ENCODE measurements at places on chromosomes 4 and X.
A peak's percentile ranks its signal among the peaks of the same experiment; 100 is the strongest.

DNA sequence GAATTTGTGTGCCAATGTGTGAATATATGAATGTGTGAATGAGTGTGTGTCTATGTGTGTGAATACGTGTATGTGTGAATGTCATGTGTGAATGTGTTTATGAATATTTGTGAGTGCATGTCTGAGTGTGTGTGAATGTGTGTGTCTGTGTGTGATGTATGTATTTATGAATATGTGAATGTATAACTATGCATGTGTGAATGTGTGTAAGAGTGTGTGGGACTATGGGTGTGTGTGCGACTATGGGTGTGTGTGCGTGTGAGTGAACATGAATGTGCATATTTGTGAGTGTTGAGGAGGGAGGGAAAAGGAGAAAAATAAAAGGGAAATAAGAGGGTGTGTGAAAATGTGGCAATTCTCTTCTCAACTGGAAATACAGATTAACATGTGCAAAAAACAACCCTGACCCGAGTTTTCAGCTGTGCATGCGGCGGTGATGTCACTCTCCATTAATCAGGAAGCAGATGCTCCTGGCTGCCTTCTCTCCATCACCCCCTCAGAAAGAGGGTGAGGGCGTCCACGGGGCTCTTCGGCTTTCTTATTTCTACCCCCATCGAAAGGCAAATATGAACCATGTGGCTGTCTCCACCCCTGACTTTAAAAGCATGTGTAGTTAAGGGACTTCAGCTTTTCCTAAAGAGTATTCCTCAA, 219.8 kb downstream of the MAML3 start:
- no peak for DNase-seq

DNA sequence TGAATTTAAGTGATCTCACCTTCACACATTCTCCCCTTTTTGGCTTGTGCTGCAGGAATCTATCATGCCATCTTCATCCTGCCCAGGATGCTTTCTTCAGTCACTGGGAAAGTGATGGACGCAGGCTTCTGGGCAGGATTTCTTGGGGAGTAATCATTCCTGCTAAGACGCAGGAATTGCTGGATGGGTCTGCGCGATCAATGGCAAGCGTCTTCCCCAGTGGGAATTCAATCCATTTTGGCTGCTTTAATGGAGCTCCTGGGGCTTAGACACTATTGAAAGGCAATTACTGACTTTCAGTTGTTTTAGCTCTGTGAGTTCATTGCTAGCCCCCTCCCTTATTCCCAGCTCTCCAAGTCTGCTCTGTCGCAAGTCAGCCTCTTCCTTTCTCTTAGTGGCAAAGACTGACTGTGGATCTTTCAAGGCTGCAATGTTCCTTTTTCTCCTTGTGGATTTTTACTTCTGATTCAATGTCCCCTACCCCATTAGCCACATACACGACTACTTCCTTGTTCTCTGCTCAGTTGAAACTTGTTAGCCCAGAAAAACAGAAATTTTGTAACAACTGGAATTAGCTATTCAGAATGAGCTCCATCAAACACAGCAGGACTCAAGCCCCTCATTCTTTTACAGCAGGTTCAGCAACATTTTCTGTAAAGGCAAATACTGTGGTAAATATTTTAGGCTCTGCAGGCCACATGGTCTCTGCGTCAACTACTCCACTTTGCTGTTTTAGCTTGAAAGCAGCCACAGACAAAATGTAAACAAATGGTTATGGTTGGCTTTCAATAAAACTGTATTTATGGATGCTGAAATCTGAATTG, 154.9 kb downstream of the ASB9 start:
- no peak for DNase-seq

GRCh38 chrX:11462648-11463047, 169.4 kb downstream of the AMELX start:
- peak; percentile 3 for DNase-seq

DNA sequence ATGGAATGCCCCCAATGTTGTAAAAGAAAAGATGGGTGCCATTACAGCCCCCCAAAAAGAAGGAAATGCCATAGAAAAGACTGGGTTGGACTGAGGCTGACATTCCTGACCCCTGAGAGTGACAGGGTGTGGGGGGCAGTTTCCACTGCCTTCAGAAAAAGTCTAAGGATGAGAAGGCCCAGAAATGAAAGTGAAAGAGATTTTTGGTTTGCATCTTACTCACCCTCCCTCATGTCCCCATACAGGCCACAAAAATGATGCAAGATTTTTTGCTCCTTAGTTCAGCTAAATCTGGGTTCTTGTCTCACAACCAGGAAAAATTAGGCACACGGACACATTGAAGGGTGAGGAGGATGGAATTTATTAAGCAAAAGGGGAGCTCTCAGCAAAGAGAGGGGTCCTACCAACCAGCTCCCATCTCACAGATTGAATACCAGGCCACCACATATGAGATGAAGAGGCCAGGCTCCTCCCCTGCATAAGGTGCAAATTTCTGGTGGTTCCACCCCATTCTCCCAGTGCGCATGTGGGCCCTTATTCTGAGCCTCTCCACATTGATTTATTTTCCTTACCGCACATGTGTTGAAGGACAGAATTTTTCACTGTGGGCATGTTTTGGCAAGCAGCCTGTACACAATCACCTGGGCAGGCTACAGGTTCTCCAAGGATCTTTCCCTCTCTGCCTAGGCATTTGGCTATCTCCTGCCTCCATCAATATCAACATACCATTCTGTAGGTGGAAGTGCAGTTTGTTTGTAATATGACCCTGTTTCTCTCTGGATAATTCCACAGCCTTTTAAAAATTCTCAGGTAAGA, 18.8 kb downstream of the PPP4R3C start:
- no peak for DNase-seq

DNA sequence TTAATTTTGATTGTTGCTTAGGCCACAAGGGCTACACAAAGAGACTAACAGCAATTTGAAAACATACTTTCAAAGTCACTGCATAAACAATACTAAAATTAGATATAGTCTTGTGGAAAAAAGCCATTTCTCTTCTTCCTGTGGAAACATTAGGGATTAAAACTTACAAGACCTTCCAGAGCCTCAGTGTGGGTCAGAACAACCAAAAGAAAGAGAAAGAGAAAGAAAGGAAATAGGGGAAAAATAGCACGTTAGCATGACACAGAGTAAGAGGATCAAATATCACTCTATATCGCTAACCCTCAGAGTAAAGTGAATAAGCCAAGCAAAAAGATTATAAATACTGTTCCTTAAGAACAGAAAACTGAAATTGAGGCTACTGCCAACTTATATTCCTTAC, 127.8 kb upstream of the DIAPH2 start:
- DNase-seq, result no peak

- no peak for DNase-seq
These were observed 6.8 kb upstream of the CHRNA9 start for GRCh38 chr4:40328383-40328782.

- no peak for DNase-seq
These were observed 308.0 kb downstream of the TEX13C start for GRCh38 chrX:125627676-125628075.

- no peak for DNase-seq
These were observed 175.4 kb upstream of the PSAPL1 start for GRCh38 chr4:7610022-7610670.

- no peak for DNase-seq
These were observed 24.2 kb downstream of the L1CAM start for GRCh38 chrX:153861733-153862310.

GRCh38 chrX:55709735-55710134, 7.8 kb upstream of the RRAGB start:
- no peak for DNase-seq

DNA sequence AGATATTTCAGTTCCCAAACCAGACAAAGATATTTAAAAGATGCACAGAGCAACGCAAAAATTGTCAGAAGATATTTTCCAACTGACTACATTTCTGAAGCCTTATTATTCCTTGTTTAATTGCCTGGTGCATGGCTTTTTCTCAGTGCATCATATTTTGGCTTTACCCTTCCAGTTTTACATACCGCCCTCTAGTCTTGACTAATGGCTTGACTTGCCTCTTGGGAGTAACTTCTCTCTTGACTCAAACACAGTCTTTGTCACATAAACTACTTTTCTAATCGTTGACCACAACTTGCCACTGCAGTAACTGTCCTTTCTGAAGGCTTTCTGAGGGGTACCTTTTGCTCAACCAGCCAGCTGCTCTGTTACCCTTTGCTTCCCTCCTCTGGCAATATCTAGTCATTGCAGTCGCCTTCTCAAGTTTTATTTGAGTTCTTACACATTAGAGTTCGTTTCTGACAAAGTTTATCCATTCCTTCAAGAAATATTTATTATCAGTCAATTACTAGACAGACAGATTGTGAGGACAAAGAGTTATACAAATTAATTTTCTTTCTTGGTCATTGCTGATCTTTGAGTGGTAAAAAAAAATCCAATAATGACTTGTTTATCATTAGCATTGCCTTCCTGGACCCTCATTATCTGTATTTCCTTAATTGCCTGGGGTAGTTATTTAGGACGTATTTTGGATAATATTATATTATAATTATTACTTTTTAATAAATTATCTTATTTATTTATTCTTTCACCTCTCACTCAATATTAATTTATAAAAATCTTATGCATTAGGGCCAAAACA, 506.9 kb upstream of the PCDH10 start:
- DNase-seq, result no peak

DNA sequence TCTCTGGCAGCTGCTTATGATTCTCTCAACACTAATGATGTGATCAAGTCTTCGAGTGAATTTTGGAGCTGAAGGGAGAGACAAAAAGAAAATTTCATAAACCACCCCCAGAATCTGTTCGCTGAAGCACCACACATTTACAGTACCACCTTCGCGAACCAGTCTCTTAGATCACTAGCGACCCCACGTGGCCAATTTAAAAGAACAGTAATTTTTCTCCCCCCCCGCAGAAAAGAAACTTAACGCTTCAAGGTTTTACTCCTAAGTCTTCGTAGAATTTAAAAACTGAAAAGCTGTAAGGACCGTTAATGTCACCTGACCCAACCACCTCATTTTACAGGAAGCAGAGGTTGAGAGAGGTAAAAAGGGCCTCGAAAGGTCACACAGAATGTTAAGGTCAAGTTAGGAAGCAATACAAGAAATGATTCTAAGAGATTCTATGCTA, 187.5 kb downstream of the QDPR start:
- DNase-seq, result peak; percentile 11

- no peak for DNase-seq
These were observed 820.8 kb downstream of the RPA4 start for GRCh38 chrX:97704474-97704873.

DNA sequence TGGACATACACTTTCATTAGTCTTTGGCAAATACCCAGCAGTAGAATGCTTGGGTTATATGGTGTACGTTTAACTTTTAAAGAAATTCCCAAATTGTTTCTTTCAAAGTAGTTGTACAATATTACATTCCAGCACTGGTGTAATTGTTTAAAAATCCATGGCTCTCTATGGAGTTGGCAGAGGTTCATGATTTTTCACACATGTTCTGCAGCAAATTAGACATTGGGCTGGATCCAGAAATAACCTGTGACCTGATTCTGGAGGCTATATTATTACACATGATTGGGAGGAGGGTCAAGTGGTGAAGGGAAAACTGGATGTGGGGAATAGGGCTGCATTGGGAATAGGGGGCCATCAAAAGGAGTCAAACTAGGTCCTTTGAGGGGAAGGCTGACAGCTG, 41.9 kb downstream of the MAMLD1 start:
- DNase-seq, result no peak

GRCh38 chr4:171849686-171850222, 36.5 kb downstream of the GALNTL6 start:
- DNase-seq, result no peak

- DNase-seq, result no peak
These were observed 126.9 kb upstream of the HCCS start for GRCh38 chrX:10984213-10984612.

DNA sequence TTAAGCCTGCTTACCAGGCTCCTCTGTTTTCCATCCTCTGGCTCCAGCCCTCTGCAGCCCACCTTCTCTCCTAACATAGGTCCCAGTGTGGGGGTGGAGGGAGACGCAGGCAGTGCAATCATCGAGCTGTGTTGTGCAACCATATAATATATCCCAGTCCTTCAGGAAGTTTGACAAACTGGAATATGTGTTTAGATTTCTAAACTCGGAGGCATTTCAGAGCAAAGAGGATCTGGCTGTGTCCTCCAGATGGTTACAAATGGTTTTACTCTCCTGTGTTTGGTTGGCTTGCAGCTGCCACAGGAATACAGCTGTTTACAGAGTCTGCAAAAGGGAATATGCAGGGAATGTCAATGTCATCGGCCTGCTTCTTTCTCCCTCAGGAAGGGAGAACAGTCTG, 195.3 kb upstream of the LNX1 start:
- no peak for DNase-seq

- DNase-seq, result no peak
These were observed 278.3 kb downstream of the PCDH18 start for GRCh38 chr4:137253949-137254348.

DNA sequence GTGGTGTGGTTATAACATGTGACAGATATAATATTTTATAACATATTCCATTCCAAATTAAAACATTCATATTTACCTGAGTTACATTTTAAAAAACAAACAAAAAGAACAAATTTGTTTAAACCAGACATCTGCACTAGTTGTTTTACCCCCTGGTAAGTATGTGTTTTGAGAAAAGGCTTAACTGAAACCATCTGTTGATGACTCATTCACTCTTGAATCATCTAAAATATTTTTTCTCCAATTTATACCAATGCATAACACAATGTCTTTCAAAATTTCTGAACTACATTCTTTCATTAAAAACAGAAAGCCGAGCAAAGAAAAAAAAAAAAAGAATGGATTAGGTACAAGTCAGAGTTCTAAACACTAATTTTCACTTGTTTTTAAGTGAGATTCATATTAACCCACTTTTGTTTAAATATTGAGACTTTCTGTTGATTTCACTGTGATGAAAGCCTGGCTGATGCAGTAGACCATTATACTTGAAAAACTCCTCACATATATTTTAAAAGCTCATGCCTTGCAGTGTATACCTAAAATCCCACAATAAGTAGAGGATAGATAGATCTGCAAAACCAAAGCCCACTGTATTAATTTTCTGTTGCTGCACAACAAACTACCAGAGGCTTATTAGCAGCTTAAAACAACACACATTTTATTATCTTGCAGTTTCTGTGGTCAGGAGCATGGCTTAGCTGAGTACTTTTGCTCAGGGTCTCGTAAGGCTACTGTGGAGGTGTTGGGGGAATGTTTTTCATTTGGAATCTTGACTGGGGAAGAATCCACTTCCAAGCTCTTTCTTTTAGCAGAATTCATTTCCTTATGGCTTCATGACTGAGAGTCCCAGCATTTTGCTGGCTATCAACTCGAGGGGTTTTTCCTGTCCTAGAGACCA, 221.5 kb downstream of the PCDH18 start:
- no peak for DNase-seq
